ENCODE measurements at places on chromosomes 1 and 21. TPM values are rescaled to one million over a fixed set of nuclear protein-coding genes. Genes with fewer than 3 reads are reported as not detected.

Gene CLDN17
- polyA plus RNA-seq, result not detected

Gene CFHR5
- not detected for polyA plus RNA-seq

Gene TSSK3
- polyA plus RNA-seq, result 0.10 TPM

Gene TMED5
- polyA plus RNA-seq, result 8.4 TPM

Gene CTSS
- 8.7 TPM for polyA plus RNA-seq

Gene SPRR2G
- not detected for polyA plus RNA-seq

Gene RIIAD1
- not detected for polyA plus RNA-seq

DNA sequence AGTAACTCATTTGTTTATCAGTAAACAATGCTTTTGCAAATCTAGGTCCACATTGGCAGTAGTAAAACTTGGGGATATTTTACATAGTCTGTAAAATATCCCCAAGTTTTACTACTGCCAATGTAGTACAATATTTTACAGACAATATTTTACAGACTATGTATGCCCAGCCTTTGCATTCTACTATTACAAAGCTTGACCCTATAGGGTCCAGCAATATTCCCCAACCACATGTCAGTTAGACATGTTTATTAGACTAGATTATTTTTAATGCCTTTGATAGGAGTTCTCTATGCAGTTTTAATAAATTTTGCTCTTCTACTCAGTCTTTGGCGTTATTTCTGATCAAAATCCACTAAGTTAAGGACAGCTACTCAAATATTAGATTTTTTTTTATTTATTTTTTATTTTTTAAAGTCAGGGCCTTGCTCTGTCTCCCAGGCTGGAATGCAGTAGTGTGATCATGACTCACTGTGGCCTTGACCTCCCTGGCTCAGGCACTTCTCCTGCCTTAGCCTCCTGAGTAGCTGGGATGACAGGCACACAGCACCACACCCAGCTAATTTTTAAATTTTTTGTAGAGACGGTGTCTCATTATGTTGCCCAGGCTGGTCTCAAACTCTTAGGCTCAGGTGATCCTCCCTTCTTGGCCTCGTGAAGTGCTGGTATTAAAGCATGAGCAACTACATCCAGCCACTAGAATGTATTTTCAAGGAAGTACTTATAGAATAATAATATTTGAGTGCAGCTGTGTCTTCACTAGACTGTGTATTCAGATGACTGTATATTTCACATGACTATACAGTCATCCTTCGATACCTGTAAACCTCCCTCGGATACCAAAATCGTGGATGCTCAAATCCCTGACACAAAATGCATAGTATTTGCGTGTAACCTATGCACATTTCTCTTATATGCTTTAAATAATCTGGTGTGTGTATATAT is 19.8 kb downstream of the MIER1 start:
- no peak for DNase-seq

DNA sequence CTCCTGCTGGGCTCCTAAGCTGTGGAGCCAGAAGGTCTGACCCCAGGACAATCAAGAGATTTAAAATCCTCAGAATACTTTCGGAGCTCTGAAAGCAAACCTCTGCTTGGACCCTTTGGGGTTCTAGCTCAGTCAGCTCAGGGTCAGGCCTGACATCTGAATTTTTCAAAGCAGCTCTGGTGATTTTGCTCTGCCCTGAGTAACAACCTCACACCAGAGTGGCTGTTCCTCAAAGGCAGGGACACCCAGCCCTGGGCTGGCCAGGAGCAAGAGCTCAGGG is 11.9 kb downstream of the SLC1A7 start:
- DNase-seq, result no peak

- no peak for DNase-seq
These were observed 49.0 kb downstream of the MRPL37 start for GRCh38 chr1:54248966-54249365.

DNA sequence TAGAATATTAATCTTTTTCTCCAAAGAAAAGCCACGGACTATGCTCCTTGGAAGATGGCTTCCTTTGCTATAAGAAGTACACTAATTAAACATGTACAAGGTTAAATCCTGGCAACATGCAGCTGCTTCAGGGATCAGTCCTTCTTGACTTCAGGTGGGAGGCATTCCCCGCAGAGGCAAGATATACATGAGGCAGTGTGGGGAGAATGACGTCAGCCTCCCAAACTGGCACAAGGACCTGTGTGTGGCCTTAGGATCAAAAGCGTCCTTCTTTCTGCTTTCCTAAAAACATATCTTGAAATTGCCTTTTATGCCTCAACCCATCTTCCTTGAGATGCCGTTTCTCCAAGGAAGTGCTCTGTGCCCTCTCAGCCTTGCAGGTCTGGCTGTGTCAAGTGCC is 90.3 kb downstream of the WLS start:
- DNase-seq, result peak; percentile 17

- peak; percentile 73 for DNase-seq
These were observed 12.1 kb downstream of the EPHA2 start for GRCh38 chr1:16143566-16144324.

GRCh38 chr1:84223751-84224432 is 77.6 kb upstream of the SAMD13 start:
- no peak for DNase-seq

- no peak for DNase-seq
These were observed 13.4 kb downstream of the BCAN start for GRCh38 chr1:156655151-156655903.

- no peak for DNase-seq
These were observed 151.1 kb upstream of the C8B start for GRCh38 chr1:57116871-57117270.

DNA sequence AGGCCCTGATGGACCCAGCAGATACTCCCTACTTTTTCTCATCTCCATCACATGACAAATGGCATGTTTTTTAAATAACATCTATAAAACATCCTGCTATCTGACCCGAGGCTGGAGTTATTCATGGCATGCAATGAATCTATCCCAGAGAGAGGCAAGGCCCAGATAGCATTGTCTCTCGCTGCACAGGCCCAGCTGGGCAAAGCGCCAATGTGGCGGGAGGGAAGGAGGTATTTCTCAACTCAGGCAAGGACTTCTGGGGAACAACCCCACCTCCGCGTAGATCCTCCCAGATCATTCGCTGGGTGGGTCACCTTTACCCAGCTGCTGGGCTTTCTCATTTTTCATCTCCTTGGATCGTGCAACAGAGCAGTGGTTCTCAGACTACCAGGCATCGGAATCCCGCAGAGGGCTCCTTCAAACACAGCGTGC is 59.8 kb downstream of the ERG start:
- peak; percentile 71 for DNase-seq

- no peak for DNase-seq
These were observed 58.5 kb downstream of the HIVEP3 start for GRCh38 chr1:41860214-41860613.

DNA sequence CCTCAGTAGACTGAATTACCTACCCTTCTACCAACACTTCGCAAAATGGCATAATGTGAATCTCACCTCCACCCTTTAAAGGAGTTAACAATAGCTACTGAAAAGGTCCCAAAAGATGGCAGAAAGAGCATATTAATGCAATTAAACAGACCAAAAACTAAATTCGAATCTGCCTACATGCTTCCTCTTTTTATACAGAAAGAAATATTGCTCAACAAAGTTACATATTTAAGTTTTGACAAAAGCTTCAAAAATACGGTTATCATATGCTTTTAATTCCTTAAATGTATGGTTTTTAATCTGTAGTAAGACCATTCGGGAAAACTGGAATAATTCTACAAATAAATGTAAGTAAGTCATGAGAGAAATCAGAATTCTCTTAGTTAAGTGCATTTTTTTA is 2.2 kb downstream of the APP start:
- no peak for DNase-seq

- DNase-seq, result no peak
These were observed 84.0 kb downstream of the RERE start for GRCh38 chr1:8733484-8733883.

DNA sequence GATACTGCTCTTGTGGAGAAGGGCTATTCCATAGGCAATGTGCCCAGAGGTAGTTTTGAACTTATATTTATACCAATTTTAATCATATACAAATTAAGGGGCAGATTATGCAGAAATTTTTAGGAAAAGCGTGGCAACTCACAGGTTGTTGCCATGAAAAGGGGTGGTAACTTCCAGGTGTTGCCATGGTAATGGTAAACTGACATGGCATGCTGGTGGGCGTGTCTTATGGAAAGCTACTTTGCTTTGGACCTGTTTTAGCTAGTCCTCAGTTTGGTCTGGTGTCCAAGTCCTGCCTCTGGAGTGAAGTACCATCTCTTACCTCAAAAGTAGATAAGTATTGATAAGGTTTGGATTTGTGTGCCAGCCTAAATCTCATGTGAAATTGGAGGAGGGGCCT is 7.9 kb upstream of the IL23R start:
- no peak for DNase-seq

DNA sequence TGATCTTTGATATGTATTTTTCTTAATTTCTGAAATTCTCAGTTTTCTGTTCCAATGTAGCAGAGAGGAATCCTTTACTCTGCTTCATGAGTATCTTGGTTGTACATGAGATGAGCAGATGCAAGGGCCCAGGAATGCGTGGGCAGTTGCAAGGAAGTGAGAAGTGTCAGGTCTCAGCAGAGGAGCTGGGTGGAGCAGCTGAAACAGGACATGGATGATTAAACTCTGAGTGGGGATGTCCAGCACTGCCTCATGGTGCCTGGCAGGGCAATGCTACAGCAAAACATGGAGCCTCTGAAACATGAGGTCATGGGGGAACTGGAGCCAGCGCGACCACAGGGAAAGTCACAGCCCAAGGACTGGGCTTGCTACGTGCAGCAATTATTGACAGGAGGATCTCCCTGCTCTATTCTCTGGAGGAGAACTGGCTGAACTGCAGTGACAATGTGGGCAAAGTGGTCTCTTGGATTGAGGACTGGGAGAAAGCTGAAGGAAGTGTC is 48.4 kb downstream of the COLGALT2 start:
- DNase-seq, result peak; percentile 16

DNA sequence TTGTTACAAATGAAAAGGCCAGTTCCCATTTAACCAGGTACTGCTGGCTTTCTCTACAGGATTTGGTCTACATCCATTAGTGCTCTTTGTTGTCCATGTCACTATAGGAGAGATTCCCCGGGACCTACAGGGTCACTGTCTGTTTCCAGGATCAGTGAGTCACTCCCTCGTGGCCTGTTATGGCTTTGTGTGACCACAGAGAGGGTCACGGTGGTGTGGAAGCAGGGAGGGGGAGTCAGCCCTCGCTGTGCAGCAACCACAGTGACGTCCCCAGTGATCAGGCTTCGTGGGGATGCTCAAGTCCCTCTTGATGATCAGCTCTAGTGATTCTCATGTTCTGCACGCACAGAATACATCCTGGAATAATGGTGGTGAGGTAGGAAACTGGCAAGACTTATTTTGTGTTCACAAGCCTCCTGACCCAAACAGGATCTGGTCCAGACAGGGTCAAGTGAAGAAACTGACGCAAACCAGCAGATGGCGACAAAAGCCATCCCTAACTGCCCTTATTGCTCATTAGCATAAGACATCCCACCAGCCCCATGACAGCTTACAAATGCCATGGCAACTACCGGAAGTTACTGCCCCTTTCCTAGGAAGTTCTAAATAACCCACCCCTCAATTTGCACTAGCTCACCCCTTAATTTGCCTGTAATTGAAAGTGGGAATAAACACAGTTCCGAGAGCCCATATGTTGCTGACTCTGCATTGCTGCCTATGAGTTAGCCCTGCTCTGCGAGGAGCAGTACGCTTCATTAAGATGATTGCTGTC is 98.5 kb downstream of the DISC1 start:
- DNase-seq, result peak; percentile 14

DNA sequence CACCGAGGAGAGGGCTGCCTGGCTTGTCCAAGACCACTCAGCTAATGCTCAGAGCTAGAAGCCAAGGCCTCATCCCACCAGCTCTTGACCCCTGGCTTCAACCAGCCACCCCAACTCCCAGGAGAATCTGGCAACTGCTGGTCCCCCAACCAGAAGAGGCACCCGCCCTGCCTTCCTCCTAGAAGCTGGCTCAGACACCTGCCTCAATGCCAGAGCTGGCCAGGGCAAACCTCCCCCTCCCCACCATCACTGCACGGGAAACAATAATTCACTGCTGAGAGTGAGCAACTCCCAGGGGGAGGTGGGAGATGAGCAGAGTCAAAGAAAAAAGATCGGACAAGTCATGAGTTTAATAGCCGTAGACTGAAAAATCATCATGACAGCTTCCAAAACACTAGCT is 3.3 kb downstream of the CHD5 start:
- no peak for DNase-seq

DNA sequence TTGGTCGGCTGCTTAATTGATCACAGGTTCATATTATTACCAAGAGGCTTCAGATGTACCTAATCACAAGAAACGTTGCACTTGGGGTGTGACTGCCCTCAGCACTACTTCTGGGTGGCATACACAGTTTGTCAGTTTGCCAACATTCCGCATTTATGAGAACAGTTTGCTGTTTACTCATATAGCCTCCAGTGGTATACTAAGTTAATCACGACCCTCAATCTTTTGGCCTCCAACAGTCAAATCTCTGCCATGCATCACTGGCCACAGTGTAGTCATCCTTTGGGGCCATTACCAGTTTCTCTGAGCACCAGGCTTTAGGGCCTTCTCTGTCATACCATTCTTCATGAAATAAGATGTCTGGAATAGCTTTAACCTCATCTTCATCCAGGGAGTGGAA is 62.8 kb upstream of the BCL9 start:
- no peak for DNase-seq

DNA sequence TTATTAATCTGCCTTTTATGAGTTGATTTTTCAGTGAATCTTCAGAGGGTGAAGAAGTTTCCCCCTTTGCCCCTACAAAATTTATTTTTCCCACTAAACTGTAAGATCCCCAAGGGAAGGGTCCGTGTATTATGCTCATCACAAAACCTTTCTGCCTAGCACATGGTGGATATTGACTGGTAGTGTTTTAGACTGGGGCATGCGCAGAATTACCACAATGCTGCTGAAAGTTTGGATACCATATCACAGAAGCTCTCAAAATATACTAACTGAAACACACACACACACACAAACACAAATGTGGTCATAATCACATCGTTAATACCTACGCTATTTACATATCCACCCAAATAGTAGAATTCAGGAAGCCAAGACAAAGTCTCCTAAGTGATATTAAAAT is 28.0 kb upstream of the DMRTB1 start:
- DNase-seq, result no peak

- DNase-seq, result no peak
These were observed 36.1 kb downstream of the NIPAL3 start for GRCh38 chr1:24451746-24452145.

DNA sequence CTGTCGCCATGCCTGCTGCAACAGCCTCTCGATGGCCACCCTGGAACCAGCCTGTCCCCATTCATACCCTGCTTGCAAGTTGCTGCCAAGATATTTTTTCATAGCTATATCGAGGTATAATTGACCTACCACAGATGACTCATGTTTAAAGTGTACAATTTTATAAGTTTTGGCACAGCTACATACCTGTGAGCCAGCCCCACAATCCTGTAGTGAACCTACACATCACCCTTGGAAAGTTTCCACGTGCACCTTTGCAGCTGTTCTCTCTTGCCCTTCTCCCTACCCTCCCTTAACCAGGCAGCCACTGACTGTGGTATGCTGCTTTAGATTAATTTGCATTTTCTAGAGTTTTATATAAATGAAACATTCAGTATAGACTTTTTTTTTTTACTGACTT is 23.0 kb upstream of the KCNJ6 start:
- no peak for DNase-seq
